ENCODE measurements at places on chromosomes 7 and 10.
A peak's percentile ranks its signal among the peaks of the same experiment; 100 is the strongest.

DNA sequence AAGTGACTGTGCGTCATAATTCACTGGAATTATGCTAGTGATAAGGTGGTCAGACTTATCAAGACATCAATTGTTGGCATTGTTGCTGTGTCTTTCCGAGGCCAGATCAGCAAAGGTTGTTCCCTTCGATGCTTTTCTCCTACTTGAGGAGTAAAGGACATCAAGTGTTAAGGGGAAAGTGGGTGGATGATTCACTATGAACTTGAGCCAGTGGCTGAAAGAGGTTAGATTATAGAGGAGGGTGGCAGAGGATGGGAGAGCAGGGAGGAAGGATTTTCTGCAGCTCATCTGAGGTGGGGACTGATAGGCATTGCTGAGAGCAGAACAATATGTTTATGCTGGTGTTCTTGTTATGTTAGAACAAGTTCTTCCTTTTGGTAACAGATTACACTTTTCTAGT, 131.4 kb upstream of the AGR3 start:
- DNase-seq, result no peak

DNA sequence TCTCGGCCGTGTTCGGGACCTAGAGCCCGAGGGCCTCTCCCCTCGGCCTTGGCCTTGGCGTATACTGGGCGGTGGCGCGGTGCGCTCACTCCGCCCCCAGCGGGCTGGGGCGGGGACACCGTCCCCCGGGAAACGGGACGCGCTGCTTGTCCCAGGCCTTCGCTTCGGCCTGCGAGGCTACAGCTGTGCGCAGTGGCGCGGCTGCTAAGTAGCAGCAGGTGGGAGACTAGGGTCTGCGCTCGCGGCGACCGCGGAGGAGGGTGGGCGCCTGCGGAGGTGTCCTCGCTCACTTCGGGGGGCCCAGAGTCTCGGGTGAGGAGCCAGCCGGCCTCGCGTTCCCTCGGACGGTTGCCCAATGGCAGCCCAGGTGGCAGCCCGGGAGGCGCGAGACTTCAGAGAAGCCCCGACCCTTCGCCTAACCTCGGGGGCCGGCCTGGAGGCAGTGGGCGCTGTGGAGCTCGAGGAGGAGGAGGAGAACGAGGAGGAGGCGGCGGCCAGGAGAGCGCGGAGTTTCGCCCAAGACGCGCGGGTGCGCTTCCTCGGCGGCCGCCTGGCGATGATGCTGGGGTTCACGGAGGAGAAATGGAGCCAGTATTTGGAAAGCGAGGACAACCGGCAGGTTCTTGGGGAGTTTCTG, at the start of gene DNAH11:
Gene DNAH11 (plus strand): TSS at position 149 of the 637 bp plus-strand sequence. CDS start 207 bp downstream, at position 356.
- no peak for DNase-seq

DNA sequence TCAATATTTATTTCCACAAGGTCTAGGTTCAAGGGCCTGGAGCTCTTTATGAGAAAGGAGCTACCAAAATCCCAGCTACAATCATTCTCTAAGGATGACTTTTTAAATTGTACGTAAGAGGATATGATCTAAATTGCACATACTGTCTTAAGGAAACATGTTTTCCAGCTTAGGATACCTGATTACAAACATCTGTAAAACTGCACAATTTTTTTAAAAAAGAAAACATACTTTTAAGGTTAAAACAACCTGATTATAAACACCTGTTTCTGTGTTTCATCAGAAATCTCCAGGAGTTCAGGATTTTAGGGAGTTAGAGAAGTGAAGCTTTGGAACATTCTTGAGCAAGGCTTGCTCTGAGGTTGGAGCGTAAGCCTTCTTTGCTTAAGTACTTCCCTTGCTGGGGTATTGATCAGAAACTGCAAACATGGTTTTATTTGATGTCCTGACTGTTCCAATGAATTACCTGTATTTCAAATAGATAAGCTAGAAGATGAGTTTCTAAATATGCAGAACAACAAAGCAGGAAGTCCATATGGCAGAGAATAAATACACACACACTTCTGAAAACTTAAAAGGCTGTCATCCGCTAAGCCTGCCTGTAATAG, 248.6 kb downstream of the GFRA1 start:
- no peak for DNase-seq

GRCh38 chr7:139737221-139738100, 40.3 kb downstream of the HIPK2 start:
- DNase-seq, result no peak

DNA sequence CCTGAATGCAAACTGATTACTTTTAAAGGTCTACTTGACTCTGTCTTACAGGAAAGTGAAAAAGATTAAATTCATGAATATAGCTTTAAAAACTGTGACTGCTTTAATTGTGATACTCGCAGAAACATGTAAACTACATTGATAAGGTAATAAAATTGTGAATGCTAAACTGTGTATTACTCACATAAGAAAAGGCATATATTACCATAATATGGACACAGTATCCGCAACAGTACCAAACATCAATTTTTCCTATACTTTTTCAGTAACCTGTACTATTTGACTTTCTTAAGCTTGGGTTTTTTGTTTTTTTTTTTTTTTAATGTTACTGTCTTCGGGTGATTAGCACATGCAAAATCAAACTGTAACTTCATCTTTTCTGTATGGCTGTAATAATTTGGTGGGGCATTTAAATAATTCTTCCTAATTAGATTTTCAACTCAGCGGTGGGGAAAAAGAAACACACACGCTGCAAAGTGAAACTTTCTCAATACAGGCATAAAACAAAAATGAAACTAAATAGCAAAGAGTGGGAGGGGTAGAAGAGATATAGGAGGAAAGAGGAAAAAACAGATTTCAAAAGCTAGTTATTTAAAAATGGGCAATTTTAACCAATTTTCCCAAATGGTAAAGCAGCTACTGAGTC, 23.2 kb downstream of the NT5C3A start:
- DNase-seq, result peak; percentile 19

Data from T-helper 2 cell (primary cell).